ENCODE measurements at places on chromosomes 6 and 20.

- peak; percentile 44 for DNase-seq
Measured at GRCh38 chr6:89281779-89282246, 33.3 kb downstream of the GABRR2 start.

- peak; percentile 60 for DNase-seq
Measured at GRCh38 chr6:24855395-24856245, 56.9 kb upstream of the ARMH2 start.

DNA sequence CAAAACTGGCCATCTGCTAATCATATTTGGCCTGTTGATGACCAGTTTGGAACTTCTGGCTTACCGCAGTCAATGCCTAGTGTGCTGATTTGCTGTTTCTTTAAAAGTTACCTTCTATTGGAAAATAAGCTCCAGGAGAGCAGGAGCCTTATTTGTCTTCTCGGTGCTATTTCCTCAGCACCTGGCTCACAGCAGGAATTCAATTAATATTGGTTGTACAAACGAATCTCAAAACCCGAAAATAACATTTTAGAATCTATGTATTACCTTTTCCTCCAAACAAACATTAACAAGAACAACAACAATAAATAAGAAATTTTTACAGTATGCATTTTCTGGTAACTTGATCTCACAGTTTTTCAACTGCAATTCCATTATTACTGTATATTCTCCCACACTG, 1080.7 kb upstream of the MAP3K7 start:
- no peak for DNase-seq

DNA sequence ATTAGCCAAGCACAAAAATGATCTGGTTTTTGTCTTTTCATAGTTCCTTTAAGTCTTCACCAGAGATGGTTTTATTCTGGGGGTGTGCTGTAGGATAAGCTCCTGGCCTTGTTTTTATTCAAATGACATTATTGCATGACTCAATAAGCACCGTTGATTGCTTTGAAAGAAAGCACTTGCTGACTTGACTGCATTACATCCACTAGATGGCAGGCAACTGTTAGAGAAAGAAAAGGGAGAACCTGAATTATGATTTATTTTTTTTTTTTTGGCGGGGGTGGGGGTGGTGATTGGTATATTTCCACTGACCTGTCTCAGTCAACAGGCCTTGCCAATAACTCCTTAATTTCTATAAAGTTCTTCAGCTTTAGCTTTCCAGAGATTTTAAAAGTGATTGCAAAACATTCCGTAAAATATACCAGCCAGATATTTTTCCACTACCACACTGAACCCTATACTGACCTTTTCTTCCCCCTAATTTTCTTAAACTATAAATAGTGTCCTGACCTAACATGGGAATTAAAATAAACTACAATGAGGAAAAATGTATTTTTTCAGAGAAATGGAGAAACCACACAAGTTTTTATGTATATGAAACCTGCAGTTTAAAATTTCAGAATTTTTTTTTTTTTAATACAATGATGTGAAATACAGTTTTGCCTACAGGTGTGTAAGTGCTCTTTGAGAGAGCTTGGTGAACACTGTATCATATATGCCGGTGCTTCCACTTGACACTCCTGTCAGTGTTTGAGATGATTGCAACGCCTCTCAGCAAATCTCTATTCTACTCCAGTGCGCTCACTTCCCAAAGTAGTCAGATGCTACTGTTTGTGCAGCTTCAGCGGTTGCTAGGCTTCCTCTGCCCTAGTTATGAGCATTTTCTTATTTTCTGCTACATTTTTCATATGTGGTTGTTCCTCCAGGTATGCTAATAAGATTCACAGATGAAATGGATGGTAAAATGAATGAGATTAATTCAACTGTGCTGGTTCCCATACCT, 274.3 kb downstream of the CD109 start:
- peak; percentile 52 for DNase-seq

DNA sequence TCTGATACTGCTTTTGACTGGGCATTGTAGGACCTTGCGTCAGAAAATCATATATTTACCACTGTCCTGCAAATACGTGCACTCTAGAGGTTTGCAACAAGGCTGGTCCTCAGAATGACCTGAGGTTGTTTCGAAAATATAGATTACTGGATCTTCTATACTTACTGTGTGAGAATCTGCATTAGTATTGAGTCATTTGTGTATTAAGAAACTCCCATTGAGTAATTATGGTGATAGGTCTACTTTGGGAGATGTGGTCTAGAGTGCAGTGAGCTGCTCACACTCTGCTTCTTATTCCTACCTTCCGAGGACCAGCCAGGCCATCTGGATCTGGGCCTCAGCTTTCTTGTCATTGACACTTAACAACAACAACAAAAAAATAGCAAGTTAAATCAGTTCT, 9.6 kb downstream of the KLHL32 start:
- no peak for DNase-seq

GRCh38 chr6:151675746-151676459, 131.6 kb upstream of the ESR1 start:
- peak; percentile 64 for DNase-seq

GRCh38 chr6:117550078-117550600, 52.2 kb downstream of the GOPC start:
- DNase-seq: no peak

DNA sequence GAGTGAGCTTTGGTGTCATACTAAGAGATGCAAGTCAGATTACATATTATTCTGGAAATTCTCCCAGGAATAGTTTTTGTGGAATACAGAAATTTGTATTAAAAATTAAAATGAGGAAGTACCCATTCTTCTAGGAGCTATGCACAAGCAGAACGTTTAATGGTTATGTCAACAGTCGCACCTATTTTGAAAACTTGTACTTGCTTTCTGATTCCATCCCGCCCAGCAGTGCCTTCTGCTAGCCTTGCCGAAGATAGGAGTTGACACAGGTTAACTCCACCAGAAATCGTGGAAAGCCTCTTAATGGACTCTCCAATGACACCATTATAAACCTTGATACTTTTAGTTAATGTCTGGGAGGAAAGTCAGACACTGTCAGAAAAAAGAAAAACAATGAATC, 6.7 kb downstream of the PBOV1 start:
- DNase-seq: no peak

- DNase-seq: no peak
Measured at GRCh38 chr6:170087941-170088581, 202.8 kb downstream of the DLL1 start.

DNA sequence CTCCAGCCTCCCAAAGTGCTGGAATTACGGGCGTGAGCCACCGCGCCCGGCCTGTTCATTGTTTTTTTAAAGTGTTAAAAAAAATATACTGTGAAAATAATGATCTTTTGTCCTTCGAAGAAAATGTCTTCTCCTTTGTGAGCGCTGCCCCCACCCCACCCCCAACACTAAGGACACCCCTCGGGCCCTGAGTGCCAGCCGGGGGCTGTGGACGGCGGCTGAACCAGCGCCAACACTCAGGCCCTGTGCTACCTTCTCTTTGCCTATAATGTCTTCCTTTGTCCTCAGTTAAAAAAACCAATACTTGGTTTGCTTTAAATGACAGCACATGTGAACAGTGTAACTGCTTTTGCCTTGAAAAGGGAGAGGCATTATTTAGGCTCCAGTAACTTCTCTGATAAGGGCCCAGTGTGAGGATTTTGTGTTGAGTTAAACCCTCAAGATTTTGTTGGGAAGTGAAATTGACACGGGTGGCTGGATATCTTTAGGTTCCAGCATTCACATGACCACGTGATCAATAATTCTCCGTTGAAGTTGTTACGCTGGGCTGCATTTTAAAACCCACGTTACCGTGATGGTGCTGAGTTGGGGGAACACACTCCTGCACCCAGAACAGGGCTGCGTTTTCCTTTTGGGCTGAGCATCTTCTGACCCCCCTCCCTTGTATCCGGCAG, 9.5 kb upstream of the ADRM1 start:
- DNase-seq: no peak

- DNase-seq: peak; percentile 12
Measured at GRCh38 chr6:145372671-145373151, 362.6 kb downstream of the EPM2A start.

DNA sequence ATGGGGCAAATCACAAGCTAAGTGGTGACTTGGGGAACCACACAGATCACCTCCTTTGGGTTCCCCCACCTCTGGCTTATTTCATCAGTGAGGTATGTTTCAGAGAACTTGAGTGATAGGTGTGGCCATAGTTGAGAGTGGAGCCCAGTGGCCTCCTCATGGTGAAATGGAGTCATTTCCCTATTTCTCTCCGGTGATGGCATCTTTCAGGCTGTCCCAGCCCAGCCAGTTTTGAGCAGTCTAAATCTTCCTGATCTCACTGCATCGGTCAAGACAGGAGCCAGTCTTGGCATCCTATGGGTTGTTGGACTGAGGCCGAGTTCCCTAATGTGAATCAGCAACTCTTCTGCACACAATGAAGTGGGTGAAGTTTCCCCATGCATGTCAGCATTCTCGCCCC, 132.4 kb downstream of the EYA2 start:
- no peak for DNase-seq

DNA sequence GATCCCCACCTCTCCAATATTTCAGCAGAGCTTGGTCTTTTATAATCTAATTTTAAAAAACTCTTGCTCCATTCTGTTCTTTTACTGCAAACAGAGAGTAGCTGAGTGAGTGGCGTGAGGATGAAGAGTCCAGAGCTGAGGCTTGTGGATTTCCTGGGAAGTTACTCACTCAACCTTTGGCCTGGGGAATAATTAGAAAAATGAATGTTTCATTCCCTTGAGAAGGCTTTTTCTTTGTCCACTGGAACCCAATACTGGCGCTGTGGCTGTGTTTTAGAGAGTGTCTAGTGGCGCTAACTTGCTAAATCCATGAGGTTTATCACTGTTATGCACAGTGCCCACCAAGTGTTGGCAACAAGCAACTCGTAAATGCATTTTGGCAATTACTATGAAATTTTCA, 251.5 kb downstream of the HIVEP2 start:
- DNase-seq: no peak

DNA sequence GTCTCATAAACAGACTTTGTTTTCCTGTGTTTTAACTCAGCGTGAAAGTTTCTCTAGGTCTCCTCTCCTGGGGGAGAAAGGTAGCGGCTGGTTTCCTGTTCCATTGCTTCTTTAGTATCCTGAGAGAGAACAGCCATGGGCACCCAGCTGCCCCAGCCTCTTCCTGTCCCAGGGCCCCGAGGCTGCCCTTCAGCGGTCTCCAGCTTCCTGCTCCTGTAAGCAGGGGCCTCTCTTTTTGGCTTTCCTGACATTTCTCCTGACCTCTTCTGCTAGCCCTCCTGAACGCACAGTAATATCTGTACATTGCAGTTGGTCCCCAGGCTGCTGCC, 2.4 kb upstream of the SSTR4 start:
- no peak for DNase-seq

DNA sequence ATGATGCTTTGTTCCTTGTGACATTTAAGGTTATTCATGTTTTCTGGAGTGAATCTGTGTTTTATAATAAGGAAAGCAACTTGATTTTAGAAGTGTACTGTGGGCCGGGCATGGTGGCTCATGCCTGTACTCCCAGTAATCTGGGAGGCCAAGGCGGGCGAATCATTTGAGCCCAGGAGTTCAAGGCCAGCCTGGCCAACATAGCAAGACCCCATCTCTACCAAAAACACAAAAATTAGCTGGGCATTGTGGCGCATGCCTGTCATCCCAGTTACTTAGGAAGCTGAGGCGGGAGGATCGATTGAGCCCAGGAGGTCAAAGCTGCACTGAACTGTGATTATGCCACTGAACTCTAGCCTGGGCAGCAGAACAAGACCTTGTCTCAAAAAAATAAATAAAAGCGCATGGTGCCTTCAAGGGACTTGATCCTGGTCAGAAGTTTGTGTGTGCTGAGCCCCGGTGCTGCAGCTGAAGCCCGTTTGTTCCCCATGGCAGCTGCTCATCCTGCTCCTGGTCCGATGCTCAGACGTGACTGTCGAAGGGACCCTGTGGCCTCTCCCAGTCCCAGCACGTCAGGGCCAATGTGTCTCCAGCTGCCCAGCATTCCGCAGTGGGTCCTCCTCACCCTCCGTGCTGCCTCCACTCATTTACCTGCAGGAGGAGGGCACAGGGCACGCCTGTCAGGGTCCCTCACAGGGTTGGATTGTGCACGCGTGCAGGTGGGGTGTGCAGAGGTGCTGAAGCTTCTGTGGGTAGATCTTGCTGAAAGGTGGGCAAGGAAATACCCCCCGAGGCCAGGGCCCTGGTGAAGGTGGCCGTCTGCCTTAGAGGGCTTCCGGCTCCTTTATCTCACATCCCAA, 18.3 kb downstream of the ENTPD6 start:
- DNase-seq: no peak

GRCh38 chr6:168167431-168168315, 88.7 kb upstream of the FRMD1 start:
- no peak for DNase-seq

DNA sequence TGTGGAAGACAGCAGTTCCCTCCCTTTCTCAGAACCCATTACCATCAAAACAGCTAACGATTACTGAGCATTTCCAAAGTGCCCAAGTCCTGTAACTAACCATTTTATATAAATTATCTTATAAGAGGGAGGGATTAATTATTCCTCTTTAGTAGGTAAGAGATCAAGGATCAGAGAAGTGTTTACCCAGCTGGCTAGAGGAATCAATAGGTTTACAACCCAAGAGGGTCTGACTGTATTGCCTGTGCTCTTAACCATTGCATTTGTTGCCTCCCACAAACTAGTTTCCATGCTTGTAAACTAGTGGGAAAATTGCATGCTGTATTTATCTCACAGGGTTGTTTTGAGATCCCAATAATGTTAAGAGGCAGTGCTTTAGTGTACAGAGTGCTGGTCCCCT, 3.7 kb upstream of the DBNDD2 start:
- no peak for DNase-seq

DNA sequence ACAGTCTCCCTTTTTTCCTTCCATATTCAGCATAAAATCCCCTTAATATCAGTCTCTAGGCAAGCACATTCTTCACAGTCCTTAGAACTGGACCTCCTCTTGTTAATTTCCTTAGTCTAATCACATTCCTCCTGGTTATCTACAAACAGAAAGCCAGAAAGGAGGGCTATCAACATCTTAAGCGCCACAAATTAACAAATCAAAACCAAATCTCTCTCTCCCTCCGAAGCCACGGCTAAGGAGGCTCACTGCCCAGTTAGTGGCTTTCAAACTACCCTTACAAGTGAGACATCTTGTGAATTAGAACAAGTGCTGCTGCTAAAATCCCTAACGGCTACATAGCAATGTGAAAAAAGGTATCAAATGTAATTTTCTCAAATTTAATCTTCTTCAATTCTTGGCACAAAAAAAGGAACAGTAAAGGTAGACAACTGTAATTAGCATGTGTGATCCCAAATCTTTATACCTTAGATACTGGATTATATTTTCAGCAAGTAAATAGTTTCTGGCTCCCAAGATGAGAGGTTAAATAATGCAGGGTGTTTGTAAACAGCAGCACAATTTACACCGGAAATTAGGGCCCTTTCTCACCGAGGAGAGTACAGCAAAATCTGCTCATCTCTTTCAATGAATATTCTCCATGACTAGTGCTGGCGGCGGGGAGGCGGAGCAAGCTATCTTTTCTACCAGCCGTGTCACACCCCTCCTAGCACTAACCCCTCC, 1.4 kb upstream of the TRIM39 start:
- peak; percentile 62 for DNase-seq

GRCh38 chr20:24745617-24746350, 203.3 kb upstream of the CST7 start:
- no peak for DNase-seq

- DNase-seq: no peak
Measured at GRCh38 chr6:136254851-136255466, 4.8 kb upstream of the MTFR2 start.

Measured in HepG2 (cell line).